Cardiac muscle cell (in vitro differentiated cells and primary cell): ENCODE measurements at places on chromosomes 11 and 22.

DNA sequence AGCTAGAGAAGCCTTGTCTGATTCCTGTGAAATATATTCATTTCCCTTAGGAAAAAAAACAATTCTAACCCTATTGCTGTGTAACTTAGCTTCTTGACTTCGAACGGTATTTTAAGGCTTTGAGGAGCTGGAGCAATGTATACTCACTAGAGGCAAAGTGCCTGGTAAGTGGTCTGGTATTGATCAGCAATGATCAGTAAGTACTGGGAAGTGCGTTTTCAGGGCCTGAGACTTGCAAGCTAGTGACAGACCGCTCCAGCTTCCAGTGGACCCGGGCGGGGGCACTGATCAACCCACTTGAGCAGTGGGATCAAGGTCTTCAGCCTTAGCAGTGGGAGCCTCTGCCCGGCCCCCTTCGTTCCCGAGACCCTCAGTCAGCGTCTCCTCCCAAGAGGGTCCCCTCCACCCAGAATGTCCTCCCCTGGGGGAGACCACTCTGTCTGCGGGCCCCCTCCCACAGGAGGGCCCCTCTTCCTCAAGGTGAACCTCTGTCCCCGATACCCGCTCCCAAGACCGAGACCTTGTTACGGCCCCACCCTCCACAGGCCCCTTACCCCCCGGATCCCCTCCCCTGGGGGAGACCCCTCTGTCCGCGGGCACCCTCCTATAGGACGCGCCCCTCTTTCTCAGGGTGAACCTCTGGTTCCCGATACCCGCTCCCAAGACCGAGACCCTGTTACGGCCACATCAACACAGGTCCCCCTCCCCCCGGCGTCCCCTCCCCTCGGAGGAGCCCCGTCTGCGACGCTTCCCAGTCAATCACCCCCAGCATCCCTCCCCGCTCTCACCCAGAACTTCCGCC is 452 bp upstream of the ATXN10 start:
- DNase-seq = no peak

DNA sequence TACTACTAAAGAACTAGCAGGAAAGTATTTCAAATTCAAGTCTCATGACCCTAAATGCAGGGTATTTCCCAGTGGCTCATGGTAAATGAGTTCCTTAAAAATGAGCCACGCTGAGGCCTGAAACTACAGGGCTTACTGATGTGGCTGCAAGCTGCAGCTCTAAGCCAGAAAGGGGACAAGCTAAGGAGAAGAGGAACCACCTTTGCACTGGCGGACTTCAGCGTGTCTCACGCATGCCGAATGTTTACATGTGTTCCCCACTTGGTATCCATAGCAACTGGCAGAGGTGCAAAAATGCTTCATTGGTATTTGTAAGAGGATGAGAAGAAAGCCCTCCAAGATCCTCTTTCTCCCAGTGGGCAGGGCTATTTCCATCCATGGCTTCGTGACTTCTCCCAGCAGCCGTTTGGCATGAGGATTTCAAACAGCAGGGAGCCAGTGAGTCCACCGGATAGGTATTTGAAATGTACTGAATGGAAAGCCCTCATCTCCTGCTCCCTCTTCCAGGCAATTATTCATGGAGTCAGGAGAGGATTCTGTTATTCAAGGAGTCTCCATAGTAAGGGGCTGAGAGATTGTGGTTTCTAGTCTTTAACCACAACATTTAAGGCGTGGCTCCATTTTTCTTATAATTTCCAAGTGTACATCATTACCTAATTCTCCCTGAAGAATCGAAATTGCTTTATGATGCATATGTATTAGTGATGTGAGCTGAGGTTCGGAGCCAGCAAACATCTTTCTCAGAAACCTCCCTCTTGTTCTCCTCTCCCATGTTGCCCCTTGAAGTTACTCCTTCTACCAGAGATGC is 55.3 kb upstream of the CD44 start:
- peak; percentile 87 for DNase-seq

DNA sequence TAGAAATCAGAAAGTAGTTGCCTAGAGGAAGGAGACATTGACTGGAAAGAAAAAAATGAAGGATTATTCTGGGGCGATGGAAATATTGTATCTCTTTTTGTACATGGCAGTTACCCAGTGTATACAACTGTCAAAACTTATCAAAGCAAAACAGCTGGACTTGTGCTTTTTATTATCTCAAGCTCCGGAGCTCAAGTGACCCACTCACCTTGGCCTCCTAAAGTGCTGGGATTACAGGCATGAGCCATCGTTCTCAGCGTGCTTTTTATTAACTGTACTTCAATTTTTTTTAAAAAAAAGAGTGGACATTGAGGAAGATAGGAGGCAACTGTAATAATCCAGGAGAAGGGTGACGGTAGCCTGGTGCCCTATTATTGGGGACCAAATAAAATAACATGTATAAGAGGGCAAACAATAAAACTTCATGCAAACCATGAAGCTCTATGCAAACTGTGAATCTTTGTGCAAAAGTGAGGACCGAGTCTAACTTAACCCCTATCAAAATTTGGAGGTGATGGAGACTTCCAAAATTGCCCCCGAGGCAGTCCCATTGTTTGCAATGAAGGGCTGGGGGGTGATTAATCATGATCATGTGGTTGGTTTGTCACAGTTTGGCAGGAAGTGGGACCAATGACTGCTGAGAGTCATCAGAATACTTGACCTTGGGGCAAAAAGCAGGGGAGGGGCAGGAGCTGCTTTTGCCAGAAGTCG is 23.5 kb downstream of the FZD4 start:
- no peak for DNase-seq

DNA sequence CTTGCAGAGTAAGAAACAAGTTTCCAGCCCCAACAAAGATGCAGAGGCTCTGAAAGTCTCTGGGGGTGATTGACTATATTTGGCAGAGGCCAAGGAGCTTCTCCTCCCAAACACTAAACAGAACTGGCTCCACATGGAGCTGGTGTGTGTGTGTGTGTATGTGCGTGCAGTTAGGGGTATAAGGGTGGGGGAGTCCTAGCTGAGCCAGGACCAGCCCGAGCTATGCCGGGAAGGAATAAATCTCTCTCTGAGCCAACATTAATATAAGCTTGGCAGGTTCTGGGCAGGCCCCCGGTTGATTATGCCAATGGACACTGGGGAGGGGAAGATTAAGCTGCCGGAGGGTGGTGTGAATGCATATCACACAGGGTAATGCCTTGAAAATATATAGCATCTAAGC is 324.2 kb downstream of the MIAT start:
- DNase-seq = no peak

GRCh38 chr22:31367426-31367825 is 21.3 kb upstream of the PATZ1 start:
- no peak for DNase-seq

DNA sequence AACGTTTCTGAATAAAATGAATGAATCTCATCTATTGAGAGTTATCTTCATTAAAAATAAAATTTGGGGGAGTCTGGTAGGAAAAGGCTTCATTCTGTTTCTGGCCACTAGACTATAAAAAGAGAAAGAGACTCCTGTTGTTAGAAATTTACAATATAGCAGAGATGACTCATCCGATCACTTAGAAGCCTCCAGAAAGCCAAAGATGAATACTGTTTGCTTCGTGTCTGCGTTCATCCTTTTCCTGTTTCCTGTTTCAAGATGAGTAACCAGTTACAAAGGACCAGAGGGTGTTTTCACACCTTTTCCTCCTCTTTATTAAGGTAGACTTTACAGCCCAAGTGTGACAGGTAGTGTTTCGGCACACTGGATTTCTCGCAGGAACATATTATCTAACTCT is 1120.7 kb downstream of the LRRC4C start:
- no peak for DNase-seq

DNA sequence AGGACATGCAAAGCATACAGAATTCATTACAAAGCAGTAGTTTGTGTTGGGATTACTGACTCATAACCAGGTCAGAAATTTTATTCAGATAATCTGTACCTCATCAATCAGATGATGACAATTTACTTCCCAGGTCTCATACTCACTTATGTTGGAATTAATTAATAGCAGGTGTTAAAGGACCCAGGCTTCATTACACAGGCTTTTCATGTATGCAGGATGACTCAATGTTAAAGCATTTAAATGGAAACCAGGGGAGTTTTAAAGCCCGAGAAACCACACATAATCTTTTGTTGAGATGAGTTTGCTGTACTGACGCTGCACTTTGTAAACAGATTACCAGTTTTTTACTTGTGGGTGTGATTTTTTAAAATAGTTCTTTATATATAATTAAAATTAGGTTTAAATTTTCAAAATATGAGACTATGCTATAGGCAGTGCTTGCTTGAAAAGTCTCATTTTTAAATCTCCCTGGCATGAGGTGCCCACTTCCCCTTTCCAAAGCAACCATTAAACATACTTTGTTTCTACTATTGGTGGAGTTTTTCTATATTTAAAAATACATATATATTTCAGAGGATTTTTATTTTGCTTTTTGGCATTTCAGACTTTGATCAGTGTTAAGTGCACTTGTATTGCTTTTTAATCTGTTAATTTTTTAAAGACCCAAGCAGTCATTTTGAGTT is 41.0 kb downstream of the CEP57 start:
- peak; percentile 71 for DNase-seq

DNA sequence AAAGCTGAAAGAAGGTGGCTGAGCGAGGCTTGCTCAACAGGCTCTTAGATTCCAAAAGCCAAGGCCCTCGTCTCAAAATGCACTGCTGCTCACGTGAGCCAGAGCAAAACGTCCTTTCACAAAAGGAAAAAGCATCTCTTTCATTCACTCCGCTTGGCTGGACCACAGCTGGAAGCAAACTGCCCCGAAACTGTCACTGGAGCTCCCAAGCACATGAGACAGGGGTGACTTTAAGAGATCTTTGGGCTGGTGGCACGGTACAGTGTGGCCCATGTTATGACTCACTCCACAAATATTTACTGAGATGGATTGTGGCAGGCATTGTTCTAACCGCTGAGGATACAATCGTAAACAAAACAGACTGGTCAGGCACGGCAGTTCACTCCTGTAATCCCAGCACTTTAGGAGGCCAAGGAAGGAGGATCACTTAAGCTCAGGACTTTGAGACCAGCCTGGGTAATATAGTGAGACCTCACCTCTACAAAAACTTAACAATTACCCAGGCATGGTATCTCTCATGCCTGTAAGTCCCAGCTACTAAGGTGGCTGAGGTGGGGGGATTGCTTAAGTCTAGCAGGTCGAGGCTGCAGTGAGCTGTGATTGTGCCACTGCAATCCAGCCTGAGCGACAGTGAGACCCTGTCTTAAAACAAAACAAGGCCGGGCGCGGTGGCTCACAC is 3.6 kb downstream of the PLA2G6 start:
- no peak for DNase-seq

- DNase-seq = no peak
These were observed 265.3 kb downstream of the OPCML start for GRCh38 chr11:133266986-133267385.

- DNase-seq = no peak
These were observed 99.7 kb upstream of the VPREB1 start for GRCh38 chr22:22144858-22145257.

GRCh38 chr11:88335284-88335683 is 2.3 kb downstream of the CTSC start:
- DNase-seq = peak; percentile 28

GRCh38 chr22:40196628-40197360 is 19.1 kb downstream of the TNRC6B start:
- DNase-seq = no peak

GRCh38 chr11:69170704-69171103 is 15.0 kb downstream of the SMIM38 start:
- no peak for DNase-seq

DNA sequence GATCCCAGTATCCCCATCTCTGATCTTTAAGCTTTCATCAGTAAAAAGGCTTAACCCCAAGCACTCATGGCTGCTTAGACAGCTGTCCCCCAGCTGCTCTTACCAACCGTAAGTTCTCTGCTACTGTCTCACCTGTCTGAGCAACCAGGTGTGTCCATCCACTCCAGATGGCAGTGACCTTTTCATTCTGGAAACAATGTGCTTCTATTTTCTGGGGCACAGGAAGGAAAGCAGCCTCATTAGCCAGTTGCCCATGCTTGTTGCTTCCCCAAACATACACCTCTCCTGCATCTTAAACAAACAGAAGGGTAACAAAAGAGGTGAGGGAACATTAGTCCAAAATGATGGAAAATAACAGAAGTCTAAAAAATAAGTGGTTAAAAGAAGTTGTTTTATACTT is 24.4 kb downstream of the SERGEF start:
- no peak for DNase-seq

- DNase-seq = no peak
These were observed 8.0 kb upstream of the MRPL16 start for GRCh38 chr11:59818572-59818971.

GRCh38 chr22:48944751-48945620 is 882.7 kb downstream of the BRD1 start:
- DNase-seq = no peak
